ENCODE measurements at places on chromosomes 6 and 20.

- DNase-seq, result peak; percentile 13
These were observed 298.1 kb upstream of the TCF21 start for GRCh38 chr6:133590814-133591213.

DNA sequence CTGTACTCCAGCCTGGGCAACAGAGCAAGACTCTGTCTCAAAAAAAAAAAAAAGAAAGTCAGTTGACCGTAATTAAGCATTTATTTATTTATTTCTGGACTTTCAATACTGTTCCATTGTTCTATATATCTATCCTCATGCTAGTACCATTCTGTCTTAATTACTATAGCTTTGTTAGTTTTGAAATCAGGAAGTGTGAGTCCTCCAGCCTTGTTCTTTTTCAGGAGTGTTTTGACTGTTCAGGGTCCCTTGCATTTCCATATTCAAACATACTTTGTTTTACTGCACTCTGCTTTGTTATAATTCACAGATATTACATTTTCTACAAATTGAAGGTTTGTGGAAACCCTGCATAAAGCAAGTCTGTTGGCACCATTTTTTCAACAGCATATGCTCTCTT is 36.7 kb upstream of the ASXL1 start:
- DNase-seq, result no peak

DNA sequence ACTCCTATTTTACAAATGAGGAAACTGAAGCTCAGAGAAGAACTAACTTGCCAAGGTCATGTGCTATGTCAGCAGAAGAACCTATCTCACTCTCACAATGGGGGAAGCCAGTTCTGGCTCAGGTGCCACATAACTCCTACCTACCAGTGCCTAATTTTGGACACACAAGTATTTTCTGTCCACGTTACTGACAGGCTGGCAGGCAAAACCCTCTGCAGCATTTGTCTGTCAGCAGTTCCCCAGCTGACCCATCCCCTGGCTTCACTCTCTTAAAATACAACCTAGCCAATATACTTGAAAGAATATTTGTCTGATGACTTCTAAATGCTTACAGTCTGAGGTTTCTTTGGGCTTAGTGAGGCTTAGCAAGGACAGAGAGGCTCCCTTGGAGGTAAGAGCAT is 15.5 kb downstream of the GSS start:
- DNase-seq, result no peak

GRCh38 chr6:126475449-126475848 is 135.5 kb downstream of the CENPW start:
- no peak for DNase-seq

- no peak for DNase-seq
These were observed 75.4 kb downstream of the ARHGAP18 start for GRCh38 chr6:129634411-129635230.

GRCh38 chr20:32462900-32463641 is 104.9 kb downstream of the ASXL1 start:
- no peak for DNase-seq

DNA sequence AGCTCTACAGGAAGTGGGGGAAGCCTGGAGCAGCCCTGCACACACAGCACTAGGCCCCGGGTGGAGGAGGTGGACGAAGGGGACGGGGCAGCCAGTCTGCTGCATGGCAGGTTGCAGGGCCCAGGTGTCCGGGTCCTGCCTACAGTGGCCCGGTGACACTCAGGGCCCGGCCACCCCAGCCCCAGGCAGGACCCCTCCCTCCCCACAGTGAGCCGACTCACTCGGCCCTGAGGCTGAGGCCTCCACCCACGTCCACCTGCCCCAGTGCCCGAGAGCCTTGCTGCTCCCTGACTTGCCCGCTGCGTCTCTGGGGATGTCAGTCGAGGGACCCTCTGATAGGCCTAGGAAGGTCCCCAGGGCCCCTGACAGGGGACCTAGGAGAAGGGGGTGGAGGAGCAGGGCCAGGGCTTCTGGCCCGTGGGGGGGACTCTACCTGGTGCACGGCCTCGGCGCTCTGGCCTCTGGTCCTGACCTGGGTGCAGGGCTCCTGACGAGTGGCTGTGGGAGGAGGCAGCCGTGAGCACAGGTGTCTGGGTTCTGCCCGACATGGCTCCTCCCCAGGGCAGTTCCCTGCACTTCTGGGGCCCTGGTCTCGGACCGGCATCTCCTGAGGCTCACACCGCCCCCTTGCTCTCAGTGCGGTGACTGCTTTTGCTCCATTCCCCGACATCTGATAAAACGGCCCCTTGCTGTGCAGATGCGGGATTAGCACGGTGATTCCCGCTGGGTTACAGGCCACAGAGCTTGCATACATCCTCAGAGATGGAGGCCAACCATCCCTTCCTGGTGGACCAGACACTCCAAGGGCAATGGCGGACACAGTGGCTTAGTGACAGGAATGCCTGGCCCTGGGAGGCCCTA is 20.1 kb downstream of the FRMD1 start:
- no peak for DNase-seq

DNA sequence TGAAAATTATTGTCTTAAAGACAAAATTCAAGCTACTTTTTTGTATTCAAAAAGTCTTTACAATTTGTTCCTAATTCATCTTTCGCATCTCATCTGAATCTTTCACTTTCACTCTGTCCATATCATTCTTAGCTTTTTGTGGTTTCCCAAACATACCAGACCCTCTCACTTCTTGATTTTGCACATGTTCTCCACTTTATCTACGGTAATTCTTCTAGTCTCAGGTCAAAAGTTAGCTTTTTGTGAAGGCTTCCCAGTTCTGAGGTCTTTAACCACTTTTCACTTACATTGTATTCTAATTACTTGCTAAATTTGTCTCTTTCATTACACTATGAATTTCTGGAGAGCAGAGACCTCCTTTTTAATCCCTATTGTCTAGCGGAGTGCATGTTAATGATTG is 34.6 kb upstream of the EPHA7 start:
- DNase-seq, result no peak

GRCh38 chr6:104601131-104601651 is 258.5 kb downstream of the HACE1 start:
- DNase-seq, result no peak

GRCh38 chr6:107719160-107719559 is 105.0 kb downstream of the SCML4 start:
- DNase-seq, result no peak

DNA sequence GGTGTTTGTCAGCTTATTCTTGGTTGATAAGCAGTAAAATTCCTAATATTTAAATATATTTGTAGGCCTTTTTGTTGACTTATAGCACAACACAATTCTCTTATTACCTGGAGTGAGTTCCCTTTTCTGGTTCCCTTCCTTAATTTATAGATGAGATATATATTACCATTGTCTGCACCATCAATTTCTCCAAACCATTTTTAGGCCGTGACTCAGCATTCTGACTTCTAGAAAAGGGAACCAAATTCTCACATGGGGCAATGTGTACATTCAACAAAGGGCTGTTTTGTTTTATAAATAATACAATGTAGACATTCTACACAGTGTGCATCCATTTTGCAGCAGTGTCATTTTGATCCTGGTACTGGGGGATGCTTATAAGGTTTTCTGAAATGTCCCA is 52.8 kb downstream of the NCOA7 start:
- DNase-seq, result no peak

DNA sequence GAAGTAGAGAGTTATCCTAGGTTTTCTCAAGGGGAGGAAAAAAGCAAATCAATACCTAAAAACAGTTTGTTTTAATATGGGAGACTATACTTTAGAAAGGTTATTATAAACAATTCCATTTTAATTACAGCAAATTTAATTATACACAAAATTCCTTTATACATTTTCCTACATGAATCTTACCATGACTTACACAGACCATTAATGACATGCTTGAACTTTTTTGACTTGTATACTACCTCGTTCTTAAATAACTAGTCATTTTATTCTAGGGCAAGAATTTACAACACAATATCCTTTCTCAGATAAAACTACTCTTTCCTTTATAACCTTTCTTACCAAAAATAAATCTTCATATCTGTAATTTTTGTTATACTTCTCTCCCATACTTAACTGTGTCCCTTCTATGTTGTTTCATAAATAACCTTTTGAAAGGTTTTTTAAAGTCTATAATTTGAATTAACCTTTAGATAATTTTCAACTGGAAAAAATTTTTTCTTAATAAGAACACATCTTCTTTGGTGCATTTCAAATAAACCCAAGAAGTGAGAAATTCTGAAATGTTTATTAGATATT is 729.4 kb downstream of the TENT5A start:
- no peak for DNase-seq

DNA sequence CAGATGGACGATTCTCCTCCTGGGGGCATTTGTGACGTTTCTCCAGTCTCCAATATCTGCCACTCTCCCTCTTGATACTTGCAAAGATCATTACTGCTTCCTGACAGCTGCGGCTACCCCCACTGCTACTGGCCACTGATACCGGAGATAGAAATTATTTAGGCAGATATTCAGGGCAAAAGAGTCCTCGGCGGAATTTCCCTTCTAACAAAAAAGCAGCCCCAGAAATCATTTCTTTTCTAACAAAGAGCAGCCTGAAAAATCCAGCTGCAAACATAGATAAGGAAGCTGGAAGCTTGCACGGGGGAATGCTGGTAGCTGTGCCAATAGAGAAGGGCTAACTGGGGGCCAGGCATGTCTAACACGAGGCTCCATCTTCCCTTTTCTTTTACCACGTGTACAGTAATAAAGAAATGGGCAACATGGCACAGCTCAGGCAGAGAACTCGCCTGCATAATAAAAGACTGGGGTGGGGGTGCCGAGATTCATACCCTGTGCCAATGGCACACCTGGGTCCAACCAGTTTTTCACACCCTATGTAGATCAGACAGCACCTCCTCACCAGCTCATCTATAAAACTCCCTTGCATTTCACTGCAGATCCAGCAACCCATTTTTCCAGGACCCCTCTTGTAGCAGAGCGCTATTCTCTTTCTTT is 6.1 kb downstream of the TP53RK start:
- no peak for DNase-seq

DNA sequence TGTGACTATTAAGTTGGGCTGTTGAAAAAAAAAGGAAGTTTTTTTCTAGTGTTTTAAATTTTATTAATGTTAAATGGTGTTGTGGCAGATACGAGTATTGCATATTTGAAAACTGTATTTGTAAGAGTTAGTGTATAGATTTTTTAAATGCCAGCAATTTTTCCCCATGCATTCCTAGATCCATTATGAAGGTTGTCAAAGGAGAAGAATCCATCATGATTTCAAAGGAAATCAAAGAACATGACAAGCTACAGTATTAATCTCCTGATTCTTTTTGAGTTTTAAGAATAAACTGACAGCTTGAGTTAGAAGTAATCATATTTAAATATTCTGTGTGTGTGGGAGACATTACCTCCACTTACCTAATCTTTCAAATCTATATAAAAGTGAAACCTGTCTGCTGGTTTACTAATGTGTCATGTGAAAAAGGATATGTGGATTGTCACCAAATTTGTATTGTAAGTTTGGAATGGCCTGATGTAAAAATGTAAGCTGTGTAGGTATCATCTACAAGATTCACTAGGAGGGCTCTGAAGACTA is 111.0 kb upstream of the HS3ST5 start:
- DNase-seq, result no peak

DNA sequence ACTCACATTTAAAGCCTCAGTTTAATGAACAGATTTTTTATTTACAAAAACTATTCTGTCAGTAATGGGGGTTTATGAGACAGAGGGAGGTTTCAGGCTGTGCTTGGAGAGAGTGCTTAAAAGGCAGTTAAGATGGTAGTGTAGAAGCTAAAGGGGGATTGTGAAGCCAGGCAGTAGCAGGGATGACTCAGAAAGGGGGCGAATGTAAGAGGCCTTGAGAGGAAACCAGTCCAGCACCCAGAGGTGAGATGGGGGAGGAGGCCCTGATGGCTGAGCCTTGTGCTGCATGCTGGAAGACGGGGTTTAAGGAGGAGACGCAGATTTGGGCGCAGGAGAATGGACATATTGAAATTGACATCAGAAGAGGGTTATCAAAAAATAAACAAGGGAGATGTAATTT is 6.6 kb upstream of the SERPINB9 start:
- no peak for DNase-seq

DNA sequence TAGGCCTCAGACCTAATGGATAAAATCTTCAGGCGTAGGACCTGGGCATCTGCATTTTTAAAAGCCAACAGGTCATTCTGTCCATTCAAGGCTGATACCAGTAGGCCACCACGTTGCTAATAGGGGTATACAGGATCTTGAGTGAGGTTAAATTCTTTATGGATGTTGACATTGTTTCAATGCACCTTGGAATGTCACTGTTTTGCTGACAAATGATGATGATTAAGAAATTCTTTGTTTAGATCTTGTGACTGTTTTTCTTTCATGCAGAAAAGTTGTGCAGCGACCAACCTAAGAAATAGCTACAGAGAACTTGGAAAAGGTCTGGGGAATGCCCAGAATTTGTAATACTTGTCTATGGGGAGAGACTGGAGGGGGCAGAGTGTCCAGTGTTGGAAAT is 101.1 kb upstream of the CLDN20 start:
- DNase-seq, result no peak

Data from NCI-H1694 (cell line).